ENCODE measurements at places on chromosomes 11 and 22.

DNA sequence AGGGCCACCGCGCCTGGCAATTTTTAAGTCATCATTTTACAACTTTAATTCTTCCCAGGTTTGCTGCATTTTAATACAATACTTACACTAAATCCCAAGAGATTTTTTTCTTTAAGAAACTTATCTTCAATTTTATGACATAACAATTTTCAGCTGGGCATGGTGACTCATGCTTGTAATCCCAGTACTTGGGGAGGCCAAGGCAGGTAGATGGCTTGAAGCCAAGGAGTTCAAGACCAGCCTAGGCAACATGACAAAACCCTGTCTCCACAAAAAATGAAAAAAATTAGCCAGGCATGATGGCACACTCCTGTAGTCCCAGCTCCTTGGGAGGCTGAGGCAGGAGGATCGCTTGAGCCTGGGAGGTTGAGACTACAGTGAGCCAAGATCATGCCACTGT lies 38.8 kb downstream of the CLDN25 start:
- no peak for DNase-seq

- peak; percentile 92 for DNase-seq
Measured at GRCh38 chr11:75142714-75143419, 8.0 kb upstream of the SLCO2B1 start.

DNA sequence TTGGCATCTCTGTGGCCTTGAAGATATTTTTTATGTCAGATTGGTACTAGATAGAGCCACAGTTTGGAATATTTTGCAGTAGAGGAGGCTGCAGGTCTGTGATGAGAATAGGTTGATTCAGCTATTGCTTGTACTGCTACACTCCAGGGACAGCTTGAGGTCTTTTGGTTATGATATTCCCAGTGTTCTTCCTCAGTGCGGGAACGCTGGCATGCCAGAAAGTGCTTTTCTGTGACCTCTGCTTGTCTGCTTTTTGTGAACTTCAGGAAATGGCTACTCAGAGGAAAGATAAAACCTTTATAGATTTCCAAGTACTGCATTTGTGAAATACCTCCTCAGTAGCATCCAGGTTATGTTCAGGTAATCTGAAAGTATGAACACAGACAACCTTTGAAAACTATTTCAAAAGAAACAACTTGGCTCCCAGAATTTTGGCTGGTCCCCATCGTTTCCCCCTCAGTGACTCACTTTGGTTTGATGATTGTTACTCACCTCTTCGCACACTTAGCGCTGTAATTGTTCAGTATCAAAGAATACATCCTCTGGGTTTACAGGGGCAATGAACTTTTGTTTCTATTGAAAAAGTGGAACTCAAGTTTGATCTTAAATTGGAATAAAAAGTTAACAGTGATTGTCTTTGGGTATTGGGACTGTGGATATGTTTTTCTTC lies 191.4 kb downstream of the HIPK3 start:
- peak; percentile 19 for DNase-seq

- peak; percentile 36 for DNase-seq
Measured at GRCh38 chr22:37020192-37020479, 594 bp downstream of the MPST start.

DNA sequence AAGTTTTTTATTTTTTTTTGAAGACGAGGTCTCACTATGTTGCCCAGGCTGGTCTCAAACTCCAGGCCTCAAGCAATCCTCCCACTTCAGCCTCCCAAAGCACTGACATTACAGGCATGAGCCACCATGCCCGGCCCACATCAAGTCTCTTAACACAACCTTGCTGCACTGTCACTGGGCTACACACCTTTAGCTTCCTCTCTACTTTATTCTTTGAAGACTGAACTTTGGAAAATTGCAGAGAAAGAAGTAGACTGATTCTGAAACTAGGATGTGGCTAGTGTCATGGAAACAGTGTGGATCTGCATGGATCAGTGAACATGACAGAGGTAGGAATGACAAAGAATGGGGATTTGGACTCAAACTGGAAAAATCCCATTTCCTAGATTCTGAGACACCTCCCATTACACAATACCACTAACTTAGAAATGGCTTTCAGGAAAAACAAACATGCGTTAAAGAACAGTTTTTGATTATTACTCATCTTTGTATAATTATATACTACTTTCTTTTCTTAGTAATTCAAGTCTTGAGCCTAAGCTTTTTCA lies 99.6 kb upstream of the SPON1 start:
- no peak for DNase-seq

- no peak for DNase-seq
Measured at GRCh38 chr22:39990686-39991085, 4.1 kb upstream of the FAM83F start.

DNA sequence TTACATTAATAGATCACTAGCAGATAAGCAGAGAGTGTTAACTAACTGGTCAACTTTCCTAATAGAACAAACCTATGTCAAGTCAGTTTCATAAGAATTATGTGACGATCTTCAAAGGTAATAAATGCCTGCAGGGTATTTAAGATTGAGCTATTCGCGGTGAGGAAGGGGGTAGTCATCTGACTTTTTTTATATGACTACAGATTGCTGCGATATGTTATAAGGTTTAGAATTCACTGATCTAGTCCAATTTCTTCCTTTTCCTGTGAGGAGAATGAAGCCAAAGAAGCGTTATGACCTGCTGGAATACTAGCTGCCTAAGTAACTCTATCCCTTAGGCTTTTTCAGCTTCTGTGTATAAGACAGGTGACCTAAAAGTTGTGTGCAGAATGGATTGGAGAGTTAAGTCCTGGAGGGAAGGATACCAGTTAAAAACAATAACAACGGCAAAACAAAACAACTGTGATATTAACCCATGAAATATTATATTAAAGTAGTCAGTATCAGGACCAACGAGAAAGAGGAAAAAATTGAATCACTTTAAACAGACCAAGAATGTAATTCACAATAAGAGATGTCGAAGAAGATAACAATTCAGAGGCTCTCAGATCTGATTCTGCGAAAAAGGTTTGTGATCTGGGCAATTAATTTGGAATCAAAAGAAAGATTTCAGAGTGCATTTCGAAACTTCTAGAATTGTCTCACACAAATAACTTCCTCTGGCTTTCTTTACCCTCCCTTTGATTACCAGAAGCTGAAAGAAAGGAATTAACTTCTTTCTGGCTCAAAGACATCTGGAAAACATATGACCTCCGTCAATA lies 630 bp downstream of the CASP4 start:
- no peak for DNase-seq

GRCh38 chr11:113531575-113532451 lies 56.6 kb upstream of the DRD2 start:
- DNase-seq, result no peak

GRCh38 chr22:28024422-28024888 lies 105.4 kb upstream of the PITPNB start:
- no peak for DNase-seq

GRCh38 chr11:98243897-98244296 lies 776.9 kb upstream of the CNTN5 start:
- no peak for DNase-seq

GRCh38 chr11:65493367-65494176 lies 5.3 kb upstream of the MALAT1 start:
- peak; percentile 93 for DNase-seq

DNA sequence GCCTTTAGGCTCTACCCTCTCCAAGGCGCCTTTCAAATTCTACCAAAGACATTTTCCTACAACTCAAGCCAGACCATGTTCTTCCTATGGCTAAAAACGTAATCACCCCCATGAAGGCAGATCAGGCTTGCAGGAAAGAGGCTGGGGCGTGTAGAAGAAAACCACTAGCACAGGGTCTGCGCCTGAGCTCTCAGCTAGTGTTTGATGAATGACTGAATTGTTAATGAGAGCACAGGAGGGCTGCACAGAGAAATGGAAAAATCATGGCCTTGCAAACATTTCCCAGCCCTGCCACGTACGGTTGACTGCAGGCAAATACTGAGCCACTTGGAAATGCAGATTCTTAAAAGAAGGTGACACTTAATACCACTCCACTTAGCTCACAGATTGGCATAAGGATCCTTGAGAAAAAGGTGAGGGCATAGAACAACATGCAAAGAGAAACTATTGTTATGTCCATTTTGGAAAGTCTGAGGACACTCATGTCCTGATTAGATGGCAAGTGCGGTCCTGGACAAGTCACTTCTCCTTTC lies 148.6 kb downstream of the NXPE2 start:
- DNase-seq, result no peak

GRCh38 chr11:43923406-43924111 lies 18.9 kb upstream of the C11orf96 start:
- peak; percentile 79 for DNase-seq

GRCh38 chr11:1785749-1786413 lies 22.2 kb upstream of the CTSD start:
- no peak for DNase-seq

DNA sequence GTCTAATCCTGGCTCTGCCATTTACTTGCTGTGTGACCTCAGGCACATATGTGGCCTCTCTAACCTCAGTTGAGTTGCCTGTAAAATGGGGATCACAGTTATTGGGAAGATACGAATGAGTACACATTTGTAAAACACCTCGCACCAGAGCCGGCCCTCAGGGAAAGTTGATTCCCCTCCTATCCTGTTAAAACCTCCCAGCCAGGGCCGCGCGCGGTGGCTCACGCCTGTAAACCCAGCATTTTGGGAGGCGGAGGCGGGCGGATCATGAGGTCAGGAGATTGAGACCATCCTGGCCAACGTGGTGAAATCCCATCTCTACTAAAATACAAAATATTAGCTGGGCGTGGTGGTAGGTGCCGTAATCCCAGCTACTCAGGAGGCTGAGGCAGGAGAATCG lies 7.8 kb upstream of the MYBPC3 start:
- no peak for DNase-seq

DNA sequence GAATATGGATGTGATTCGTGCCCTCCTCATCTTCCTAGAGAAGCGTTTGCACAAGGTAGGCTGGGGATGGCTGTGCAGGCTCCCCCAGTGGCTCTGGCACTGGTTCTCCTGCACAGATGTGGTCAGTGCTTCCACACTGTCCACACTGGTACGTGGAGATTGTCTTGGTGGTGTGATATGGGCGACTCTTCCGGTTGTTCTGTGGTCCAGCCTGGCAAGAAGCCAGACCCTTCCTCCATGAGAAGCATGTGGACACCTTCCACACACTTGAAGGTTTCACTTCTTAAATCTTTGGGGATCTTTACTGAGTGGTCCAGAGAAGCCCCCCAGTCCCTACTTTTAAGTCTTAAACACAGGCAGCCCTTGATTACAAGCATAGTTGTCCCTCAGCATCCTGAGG lies 3.8 kb downstream of the RIC8A start:
- DNase-seq, result no peak

GRCh38 chr22:22787786-22788459 lies 99.7 kb upstream of the IGLL5 start:
- peak; percentile 35 for DNase-seq

- peak; percentile 47 for DNase-seq
Measured at GRCh38 chr11:99020352-99021225, at the start of gene CNTN5. TSS of gene CNTN5 (plus strand) at chr11:99020949.

GRCh38 chr11:119318240-119319135 lies 1.6 kb upstream of the MCAM start:
- peak; percentile 74 for DNase-seq

GRCh38 chr11:3865388-3866193 lies 10.1 kb downstream of the STIM1 start:
- peak; percentile 64 for DNase-seq

DNA sequence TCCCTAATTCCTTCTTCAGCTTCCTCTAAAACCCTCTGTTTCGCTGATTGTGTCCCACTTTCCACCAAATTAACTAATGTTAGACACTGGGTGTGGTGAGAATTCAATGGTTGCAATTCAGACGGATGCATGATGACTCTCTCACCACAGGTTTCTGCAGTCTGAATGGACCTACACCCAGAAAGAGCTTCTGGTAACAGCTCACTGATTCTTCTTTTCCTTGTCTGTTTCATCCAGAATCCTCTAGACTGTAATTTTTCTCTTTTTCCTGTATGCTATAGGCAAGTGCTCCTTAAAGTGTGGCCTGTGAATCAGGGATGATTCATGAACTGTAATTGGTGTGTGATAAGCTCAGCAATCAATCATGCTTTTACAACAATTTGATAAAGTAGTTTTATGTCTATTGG lies 18.1 kb downstream of the MMP10 start:
- DNase-seq, result peak; percentile 65

GRCh38 chr11:14609902-14610301 lies 33.7 kb upstream of the PDE3B start:
- DNase-seq, result no peak

- no peak for DNase-seq
Measured at GRCh38 chr11:61955422-61956135, 5.4 kb downstream of the BEST1 start.

GRCh38 chr11:59115553-59115952 lies 8.5 kb downstream of the FAM111B start:
- no peak for DNase-seq

- DNase-seq, result no peak
Measured at GRCh38 chr11:32307913-32308312, 127.4 kb downstream of the WT1 start.

DNA sequence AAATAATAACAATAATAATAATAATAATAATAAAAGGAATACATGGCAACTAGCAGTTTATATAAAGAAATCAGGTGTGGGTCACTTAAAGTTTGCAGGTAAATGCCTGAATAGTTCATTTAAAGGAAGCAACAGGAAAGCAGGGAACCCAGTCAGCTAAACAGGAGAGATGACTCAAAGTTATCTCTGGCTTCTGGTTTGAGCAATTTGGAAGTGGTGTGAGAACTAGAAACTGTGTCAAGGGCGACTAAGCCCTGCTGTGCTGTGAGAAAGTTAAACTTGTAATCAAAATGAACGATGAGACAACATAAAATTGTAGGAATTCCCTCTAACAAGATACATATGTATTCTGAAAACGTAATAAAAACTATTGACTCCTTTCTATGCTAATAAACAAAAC lies 35.5 kb downstream of the SLC22A9 start:
- DNase-seq, result no peak

GRCh38 chr11:77515063-77515462 lies 41.2 kb upstream of the PAK1 start:
- no peak for DNase-seq

DNA sequence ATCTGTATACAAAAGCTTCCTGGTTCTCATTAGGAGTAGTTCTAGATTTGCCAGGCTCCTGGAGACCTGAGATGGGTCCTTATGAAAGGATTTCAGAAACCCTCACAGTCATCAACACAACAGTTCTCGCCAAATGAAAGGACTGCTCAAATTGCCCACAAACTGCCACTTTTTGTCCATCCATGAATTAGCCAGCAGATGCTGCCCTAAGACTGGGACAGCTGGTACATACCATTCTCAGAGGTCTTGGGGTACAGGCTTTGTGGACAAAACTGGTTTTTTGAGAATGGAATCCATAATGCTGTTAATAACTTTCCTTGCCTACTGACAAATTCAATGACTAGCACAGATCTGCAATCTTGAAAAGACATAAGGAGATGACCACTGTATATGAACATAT lies 23.4 kb upstream of the BDNF start:
- DNase-seq, result peak; percentile 24

GRCh38 chr11:111018566-111018965 lies 227.0 kb upstream of the POU2AF2 start:
- no peak for DNase-seq

- no peak for DNase-seq
Measured at GRCh38 chr22:42801252-42802080, 55.6 kb downstream of the ARFGAP3 start.

- DNase-seq, result no peak
Measured at GRCh38 chr11:120078397-120078796, 59.5 kb downstream of the TRIM29 start.
